H4 (cell line): ENCODE measurements at places on chromosomes 5 and 9. TPM values are rescaled to one million over a fixed set of nuclear protein-coding genes. Genes with fewer than 3 reads are reported as not detected.

DNA sequence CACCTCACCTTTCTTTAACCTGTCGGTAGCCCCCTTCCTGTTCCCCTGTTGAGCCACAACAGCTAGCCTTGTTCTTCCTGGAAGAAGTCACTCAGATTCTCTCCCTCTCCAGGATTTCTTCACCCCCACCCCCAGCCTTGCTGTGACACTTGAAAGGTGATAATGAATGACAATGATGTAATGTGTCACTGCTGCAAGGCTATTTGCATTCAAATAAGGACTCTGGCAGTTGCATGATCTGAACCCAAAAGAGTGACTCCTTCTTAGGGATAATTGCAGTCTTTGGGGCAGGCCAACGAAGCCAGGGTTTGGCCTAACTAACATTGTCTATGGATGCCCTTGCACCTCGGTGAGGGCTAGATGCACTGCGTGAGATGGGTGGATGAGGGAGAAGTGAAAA lies 154.4 kb upstream of the CLINT1 start:
- no peak for DNase-seq

- DNase-seq: no peak
Measured at GRCh38 chr5:139919308-139919707, 123.7 kb downstream of the PSD2 start.

DNA sequence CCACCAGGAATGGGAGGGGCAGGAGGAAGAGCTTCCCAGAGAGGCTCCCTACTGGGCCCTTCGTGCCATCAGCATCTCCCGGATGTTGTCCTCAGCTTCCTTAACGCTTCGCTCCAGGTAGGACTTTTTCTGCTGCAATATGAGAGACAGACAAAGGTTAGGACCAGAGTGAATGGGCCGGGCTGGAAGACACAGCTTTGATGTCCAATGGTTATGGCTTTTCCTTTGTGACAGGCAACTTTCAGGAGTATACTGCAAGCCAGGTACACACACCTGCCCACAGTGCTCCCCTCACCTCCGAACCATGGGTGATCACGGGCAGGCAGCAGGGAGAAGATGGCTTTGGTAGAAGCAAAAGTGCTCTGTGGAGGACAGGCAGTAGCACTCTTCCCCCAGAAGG lies 57.0 kb downstream of the PFDN1 start:
- no peak for DNase-seq

DNA sequence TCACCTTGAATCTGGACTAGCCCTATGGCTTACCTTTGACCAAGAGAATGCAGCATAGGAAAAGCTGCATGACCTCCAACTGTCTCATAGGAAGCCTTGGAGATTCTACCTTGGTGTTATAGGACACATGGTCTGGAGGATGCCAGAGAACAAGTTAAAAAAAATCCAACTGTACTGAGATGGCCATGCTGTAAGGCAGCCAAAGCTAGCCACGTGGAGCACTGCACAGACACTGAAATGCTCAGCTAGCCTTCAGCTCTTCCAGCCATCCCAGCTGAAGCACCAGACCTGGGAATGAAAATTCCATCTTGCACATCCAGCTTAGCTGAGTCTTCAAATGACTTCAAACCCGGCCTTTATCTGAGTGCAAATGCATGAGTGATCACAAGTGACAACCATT lies 6.0 kb upstream of the GRAMD2B start:
- DNase-seq: no peak

The CDHR2 gene
- not detected in 2 replicates for total RNA-seq

The SLC30A5 gene
- 45.8 and 64.2 TPM in 2 replicates for total RNA-seq

- DNase-seq: peak; percentile 58
Measured at GRCh38 chr5:144142139-144142823, 28.2 kb downstream of the YIPF5 start.

DNA sequence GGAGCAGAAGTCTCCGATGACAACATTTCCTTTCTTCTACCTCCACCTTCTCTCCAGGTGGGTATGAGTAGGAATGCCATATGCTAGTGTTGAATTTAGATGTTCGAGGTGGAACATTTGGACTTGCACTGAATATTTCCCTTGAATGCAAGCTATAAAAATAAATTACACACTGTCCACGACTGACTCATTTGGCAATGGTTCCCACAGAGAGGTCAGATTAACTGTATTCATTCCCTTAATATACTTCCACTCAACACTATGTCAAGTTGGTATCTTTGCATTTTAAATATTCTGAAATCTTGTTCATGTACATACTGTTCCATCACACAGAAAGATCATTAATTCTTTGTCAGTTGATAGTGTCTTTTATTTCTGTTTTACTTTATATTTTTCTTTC lies 222.6 kb upstream of the PIK3R1 start:
- no peak for DNase-seq

DNA sequence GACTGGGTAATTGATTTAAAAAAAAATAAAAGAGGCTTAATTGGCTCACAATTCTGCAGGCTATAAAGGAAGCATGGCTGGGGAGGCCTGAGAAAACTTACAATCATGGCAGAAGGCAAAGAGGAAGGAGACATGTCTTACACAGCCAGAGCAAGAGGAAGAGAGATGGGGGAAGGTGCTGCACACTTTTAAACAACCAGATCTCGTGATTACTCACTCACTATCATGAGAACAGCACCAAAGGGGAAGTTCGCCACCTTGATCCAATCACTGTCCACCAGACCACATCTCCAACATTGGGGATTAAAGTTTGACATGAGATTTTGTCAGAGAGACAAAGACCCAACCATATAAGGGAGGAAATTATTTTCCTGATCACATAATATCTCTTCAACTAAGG lies 138.8 kb upstream of the NR4A3 start:
- no peak for DNase-seq

GRCh38 chr5:180090769-180091546 lies 19.4 kb upstream of the RNF130 start:
- DNase-seq: peak; percentile 83

DNA sequence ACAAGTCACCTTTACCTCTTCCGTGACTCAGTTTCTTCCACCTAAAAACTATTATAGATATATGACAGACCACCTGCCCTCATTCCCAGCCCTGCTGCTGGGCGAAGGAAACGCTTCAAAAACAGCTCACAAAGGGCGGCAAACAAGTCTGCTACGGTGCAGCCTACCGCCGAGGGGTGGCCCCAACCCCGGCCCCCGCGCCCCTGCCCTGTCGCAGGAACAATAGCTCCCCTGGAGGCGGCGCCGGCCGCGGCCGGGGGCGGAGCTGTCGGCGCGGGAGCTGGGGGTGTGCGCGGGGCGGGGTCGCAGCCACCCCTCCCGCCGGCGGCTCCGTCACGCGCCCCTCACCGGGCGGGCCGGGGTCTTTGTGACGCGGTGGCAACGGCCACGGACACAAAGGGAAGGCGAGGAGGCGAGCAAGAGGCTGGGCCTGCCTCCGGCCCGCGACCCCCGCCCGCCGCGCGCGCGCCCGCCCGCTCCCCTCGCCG lies at the start of gene TMEFF1:
TSS of gene TMEFF1 (plus strand) at position 362 of the 488 bp plus-strand sequence. CDS start 396 bp downstream, outside the sequence.
- no peak for DNase-seq

The SPINK4 gene
- 4.5 TPM in 1 of 2 replicates, not detected in the other for total RNA-seq

- DNase-seq: no peak
Measured at GRCh38 chr9:14311956-14312685, 1.8 kb downstream of the NFIB start.

The SMIM3 gene
- total RNA-seq: 47.6 and 53.9 TPM in 2 replicates

The ACTBL2 gene
- total RNA-seq: 6.7 and 7.0 TPM in 2 replicates

GRCh38 chr9:99750526-99750925 lies 71.2 kb upstream of the NR4A3 start:
- DNase-seq: no peak

GRCh38 chr9:84590706-84591105 lies 78.8 kb upstream of the NTRK2 start:
- DNase-seq: no peak

The ZNF483 gene
- 0.21 TPM in 1 of 2 replicates, not detected in the other for total RNA-seq

DNA sequence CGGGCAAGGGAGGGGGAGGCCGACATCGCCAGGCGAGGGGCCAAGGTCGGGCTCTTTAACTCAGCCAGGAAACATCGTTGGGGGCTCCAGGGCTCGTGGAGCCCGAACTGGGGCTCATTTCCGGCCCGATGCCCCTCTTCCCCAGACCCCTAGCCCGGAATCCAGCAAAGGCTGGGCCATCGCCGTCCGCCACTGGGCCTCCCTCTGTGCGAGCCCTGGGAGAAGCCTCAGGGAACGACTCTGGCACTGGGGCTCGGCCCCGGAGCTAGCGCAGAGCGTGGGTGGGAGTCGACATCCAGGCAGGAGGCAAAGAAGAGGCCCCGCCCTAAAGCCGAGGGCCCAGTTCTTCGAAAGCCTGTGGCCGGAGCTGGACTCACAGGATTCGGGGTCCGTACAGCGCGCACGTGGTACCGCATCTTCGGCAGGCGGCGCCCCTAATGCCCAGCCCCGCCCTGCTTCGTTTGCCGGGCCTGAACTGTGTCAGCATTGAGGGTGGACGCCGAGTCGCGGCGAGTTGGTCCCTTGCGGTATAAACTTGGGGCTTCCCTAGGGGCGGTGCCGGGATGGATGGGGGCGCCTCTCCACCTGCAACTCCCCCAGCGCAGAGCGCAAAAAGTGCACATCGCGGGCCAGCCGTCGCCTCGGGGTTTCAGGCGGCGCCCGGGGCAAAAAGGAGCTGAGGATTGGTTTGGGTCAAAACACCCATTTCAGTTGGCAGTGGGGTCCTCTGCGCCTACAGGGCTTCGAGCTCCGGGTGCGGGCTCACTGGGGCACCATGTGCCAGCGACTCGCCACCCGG lies 3.6 kb upstream of the PAX5 start:
- no peak for DNase-seq

- DNase-seq: no peak
Measured at GRCh38 chr5:148414833-148415232, 31.1 kb downstream of the FBXO38 start.

GRCh38 chr5:103291606-103292005 lies 33.0 kb downstream of the MACIR start:
- no peak for DNase-seq

The ZFP37 gene
- total RNA-seq: 2.3 and 2.4 TPM in 2 replicates

- DNase-seq: no peak
Measured at GRCh38 chr9:134877541-134877940, 3.1 kb upstream of the FCN2 start.

- no peak for DNase-seq
Measured at GRCh38 chr5:154502180-154502579, 24.2 kb upstream of the HAND1 start.

DNA sequence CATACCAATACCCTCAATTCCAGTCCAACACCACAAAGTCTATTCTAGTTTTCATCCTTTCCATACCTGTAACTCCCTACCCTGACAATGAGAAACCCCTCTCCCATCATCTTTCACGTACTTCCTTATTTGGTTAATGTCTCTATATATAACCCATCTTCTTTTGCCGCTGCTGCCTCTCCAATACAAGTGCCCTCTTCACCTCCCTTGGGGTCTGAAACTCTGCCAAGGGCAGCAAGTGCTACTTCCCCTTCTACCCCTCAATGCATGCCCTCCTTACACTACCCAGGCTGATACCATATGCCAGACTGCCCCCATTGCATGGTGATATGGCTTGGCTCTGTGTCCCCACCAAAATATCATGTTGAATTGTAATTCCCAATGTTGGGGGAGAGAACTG lies 24.4 kb upstream of the SMIM15 start:
- DNase-seq: no peak

DNA sequence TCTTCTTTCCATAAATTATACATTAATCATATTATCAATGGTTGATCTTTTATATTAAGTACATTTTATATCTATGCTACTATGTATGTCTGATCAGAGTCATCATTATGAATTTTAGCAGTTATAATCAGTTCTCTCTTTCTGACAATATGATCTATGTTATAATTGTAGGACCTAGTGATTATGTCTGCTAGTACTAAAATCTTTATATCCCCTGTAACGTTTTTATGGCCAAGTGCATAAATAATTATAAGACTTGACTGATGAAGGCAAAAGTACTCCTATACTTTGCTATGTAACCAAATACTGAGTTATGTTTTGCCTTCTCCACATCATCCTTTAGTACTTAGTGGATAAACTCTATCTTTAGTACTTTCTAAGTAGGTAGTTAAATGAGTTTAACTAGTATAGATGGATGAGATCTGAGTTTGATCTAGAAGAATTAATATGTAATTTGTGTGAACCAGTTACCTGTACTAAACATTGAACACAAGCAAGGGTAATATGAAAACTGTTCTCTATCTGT lies 75.4 kb downstream of the SLF1 start:
- DNase-seq: no peak

DNA sequence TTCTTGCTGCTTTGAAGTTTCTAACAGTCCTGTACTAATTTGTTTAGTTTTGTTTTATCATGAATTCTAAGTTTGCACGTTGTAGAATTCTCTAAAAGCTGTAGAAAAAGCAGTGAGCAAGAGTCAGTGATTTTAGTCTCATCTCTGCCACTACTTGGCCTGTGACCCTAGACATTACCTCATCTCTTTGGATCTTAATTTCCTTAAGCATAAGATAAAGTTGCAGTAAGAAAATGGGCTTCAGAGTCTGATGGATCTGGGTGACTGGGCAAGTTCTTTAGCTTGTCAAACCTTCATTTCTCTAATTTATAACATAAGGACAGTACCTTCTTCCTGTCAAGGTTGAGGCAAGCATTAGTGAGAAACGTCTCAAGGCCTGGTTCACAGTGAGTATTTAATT lies 247.9 kb downstream of the DMRT2 start:
- no peak for DNase-seq

The HTR1A gene
- total RNA-seq: not detected in 2 replicates

DNA sequence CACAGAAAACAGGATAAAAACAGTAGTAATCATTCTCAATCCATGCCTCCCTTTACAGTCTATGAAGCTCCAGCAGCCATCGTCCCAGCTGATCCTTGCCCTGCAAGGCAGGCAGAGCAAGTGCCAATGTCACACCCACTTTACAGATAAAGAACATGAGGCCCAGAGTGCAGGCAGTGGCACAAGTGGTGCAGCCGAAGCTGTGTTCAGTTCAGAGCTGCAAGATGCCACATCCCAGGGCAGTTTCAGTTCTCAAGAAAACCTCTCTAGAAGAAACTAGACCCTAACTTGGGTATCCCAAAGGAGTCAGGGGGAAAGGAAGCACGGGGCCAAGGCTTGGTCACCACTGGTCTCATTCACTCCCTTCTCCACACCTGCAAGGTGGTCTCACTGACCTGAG lies 34.6 kb upstream of the CPLX2 start:
- no peak for DNase-seq

The IFNK gene
- not detected in 2 replicates for total RNA-seq

DNA sequence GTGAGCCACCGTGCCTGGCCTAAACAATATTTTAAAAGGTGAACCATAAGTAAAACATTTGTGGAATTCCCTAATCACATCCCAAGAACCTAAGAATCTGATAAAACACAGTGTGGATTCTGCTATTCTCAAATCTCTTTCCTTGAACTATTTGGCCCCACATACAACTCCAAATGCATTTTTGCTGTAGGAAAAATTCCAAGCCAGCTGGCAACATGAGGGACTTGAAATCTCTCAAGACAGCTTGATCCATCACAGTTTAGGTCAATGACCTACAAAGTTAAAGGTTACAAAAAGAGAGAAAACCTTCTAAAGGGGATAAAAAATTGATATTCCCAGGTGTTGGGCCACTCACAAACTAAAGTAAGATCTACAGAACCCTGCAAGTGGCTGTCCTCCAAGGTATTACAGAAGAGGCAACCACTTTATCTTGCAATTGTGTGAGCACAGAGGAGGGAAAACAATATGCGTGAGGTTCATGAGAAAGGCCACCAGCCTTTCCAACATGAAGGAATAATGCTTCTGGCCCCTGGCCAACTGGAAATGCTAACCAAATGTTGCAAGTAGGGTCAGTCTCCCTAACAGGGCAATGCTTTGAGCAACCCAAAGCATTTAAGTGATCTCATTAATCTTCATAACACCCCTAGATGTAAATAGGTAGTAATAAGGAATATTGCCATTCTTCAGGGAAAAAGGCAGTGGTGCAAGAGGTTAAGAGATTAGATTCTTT lies 221.4 kb downstream of the SEMA5A start:
- DNase-seq: no peak
